ENCODE measurements at places on chromosomes 16 and 17.

GRCh38 chr17:68544111-68544915 is 32.1 kb downstream of the PRKAR1A start:
- DNase-seq = no peak

DNA sequence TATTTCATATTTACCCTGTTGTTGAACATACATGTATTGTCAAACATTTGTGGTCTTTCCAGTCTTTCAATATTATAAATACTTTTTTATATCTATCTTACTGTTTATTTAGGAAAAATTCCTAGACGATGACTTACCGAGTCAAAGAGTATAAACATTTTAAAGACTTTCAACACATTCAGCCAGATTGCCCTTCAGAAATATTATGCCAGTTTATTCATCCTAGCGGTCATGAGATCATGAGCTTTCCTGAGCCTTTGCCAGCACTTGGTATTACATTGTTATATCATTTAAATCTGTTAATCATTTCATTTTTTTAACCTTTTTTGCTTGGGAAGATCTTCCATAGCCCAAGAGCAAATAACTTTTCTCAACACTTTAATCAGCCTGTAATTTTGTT is 197.4 kb downstream of the SPECC1 start:
- no peak for DNase-seq

- no peak for DNase-seq
Observed at GRCh38 chr17:1785930-1786329, 24.1 kb downstream of the SERPINF1 start.

DNA sequence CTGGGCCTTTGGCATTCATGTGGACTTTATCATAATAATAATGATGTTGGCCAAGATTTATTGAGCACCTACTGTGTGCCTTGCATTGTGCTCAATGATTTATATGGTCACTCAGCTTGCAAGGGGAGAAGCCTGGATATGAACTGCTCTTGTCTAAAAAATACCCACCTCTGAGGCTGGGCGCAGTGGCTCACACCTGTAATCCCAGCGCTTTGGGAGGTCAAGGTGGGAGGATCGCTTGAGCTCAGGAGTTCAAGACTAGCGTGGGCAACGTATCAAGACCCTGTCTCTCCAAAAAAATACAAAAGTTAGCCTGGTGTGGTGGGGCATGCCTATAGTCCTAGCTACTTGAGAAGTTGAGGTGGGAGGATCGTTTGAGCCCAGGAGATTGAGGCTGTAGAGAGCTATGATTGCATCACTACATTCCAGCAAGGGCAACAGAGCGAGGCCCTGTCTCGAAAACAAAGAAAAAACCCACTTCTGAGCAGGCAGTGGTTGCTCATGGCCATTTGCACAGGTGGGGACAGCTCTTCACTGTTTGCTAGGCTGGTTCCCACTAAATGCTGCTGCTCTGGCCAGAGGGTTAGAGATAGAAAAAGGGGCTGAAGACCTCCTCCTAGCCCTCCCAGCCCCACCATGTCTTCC is 4.3 kb upstream of the ADGRG1 start:
- no peak for DNase-seq

GRCh38 chr17:68277807-68278206 is 13.1 kb downstream of the SLC16A6 start:
- no peak for DNase-seq

- no peak for DNase-seq
Observed at GRCh38 chr16:46875243-46875642, 8.9 kb upstream of the GPT2 start.

DNA sequence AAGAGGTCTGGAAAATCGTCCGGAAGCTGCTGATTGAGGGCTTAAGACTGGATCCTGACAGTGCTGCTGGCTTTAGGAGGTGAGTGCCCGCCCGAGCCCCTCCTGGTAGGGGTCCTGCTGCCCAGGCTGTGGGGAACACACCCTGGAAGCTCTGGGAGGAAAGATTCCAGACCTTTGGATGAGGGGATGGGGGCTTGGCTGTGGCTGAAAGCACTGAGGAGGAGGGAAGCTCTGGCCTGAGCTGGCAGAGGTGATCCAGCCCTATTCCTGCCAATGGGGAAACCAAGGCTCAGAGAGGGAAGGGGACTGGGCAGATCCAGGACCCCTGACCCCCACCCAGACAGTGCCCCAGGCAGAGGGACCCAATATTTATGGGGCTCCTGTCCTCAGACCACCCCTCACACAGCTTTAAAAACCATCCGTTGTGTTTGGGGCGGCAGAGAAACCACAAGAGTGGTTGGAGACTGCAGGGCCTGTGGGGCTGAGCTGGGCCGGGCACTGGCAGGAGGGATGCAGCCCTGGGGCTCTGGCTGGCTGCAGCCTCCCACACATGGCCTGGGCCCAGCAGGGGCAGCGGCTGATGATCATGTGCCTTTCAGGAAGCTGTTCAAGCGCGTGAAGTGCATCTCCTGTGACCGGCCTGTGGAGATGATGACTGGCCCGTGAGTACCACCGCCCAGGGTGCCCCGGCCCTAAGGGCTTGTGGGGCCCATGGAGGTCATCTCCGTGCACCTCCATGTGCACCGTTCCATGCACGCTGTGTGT is 22.8 kb downstream of the UBALD1 start:
- no peak for DNase-seq
